Skin of body (tissue), 3 donors: ENCODE measurements at places on chromosomes 11 and 22. TPM values are rescaled to one million over a fixed set of nuclear protein-coding genes. Genes with fewer than 3 reads are reported as not detected.

OR5A1 gene
- total RNA-seq: not detected

MISFA gene
- 2.6 TPM for total RNA-seq

DNA sequence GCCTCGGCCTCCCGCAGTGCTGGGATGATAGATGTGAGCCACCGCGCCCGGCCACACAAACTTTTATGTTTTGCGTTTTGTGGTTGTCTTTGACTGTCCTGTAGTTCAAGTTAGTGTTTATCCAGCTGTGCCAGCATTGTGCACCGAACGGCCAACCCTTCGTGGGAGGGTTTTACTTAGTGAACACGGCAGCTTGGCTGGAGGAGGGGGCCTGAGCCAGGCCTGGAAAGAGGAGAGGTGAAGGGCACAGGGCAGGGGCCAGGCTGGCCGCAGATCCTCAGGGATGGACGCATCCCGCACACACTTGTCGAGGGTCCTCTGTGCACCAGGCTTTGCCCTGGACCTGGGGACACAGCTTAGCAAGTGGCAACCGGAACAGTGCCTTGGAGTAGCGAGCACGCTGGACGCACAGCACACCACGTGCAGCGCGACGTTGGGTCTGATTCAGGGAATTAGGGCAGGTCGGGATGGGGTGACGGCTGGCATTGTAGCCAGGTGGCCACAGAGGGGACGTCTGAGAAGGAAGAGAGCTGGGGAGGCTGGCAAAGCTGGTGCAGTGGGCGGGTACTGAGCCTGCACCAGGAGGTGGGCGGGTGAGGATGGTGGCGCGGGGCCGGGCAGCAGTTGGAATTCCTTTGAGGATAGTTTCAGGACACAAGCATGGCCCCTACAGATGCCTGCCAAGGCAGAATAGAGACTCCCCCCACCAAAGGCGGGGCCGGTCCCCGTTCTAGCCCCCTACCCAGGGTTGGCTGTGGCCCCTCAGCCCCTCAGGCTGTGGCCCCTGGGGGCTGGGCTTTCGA lies 13.4 kb downstream of the EPS8L2 start:
- no peak for DNase-seq

DNA sequence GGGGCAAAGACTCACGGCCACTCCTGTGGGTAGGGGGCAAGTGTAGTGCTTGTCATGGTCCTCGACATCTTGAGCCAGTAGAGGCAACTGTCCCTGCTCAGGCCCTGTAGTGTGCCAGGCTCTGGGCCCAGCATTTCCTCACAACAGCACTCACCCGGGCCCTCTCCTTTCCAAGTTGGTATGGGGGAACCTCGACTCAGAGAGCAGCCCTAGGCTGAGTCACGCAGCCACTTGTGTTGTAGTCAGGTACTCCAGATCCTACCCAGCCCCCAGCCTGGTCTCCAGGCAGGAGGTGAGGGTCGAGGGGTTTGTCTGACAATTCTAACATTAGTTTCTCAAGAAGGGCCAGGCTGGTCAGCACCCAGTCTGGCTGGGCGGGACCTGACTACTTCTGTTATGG lies 4.1 kb downstream of the RELT start:
- no peak for DNase-seq

CALCA gene
- total RNA-seq: not detected

- DNase-seq: peak; percentile 67
Measured at GRCh38 chr11:25183411-25183810, 686.6 kb downstream of the LUZP2 start.

PVALB gene
- not detected for total RNA-seq

SEPTIN5 gene
- 33.7 TPM for total RNA-seq

DNA sequence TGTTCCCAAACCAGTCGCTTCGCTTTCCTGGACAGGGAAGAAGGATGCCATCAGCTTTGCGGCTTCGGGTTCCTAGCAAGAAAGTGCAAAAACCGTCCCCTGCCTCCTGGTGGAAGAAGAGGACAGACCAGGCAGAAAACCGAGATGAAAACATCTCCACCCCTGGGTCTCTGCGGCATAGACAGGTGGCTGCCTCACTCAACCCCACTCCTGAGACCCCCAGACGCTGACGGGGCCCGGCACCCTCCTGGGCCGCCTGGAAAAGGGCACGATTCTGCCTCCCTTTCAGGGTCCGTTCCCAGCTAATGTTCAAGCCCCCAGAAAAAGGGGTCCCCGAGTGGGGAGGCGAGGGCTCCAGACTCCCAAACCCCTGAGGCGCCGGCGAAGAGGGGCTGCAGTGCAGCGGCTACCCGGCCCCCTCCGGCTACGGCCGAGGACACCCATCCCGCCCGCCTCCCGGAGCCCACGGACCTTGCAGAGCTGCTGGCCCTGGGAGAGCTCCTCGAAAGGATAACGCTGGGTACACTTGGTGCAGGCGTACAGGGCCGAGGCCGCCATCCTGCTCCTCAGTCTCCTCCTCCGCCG lies 569 bp downstream of the FAM76B start:
- DNase-seq: peak; percentile 69
